ENCODE measurements at places on chromosomes 6 and 20.
A peak's percentile ranks its signal among the peaks of the same experiment; 100 is the strongest.

GRCh38 chr6:101395345-101395744 is 1.8 kb downstream of the GRIK2 start:
- DNase-seq = no peak

DNA sequence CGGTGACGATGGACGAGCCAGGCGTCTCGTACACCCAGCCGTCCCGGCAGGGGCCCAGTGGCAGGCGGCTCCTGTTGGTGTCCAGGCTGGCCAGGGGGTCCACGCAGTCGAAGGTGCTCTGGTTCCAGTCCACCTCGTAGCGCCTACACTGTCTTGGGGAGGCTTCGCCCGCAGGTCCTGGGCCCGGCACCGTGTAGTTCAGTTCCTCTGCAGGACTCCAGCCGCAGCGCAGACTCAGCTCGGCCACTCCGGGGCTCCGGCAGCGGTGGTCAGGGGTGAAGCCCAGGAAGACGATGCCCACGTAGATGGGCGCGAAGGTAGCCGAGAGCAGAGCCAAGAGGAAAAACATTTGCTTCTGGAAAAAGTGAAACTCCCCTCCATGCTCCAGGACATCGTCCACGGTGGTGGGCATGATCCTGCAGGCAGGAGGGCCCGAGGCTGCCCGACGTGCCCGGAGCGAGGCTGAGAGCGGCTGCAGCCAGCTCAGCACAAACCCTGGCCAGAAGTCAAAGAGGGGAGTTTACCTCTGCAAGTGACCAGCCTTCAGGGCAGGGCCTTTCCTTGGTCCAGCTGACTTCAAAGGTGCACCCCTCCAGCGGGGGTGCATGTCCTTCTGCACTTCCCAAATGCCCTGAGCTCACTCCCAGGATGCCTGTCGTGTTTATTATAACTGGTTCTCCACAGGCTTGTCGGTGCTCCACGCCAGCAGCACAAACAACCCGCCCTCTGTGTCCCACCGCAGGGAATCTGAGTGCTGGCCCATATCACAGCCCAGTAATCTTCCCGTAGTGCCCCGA is at the start of gene SLC22A2:
Gene SLC22A2, minus strand, starts transcription at position 476 of the 797 bp plus-strand sequence. Its CDS starts 64 bp downstream, at position 412.
- DNase-seq = no peak

DNA sequence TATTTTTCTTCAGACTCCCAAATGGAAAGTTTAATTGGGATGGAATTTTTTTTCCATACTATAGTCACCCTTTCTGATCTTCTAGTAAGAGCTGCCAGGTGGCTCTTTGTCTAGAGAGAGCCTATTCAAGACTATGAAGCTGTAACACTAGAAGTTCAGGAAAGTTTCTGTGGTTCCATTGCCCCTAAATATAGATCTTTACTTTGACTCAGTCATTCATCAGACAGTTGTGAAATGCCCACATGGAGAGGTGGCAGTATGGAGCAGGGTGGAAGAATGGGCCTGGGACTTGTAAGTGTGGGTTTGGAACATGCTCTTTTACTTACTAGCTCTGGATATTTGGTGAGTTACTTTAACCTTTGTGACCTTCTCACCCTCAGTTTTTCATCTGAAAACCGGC is 87.8 kb downstream of the CTNNBL1 start:
- no peak for DNase-seq

DNA sequence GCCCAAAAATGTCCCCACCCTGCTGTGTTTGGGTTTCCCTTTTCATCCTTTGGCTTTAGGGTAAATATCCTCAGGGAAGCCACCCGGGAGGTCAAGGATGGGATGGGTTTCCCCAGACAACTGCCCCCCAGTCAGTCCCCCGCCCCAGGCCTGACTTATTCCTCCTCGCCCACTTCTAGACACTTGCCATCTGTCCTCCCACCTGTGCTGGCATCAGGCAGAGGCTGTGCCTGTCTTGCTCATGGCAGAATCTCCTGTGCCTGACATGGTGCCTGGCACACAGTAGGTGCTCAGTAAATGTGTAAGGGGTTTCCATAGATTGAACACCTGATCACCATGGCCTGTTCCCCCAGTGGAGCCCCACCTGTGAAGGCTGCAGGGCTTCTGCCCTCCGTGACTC is 141.8 kb downstream of the PHACTR3 start:
- no peak for DNase-seq

GRCh38 chr6:21102624-21103023 is 490.9 kb upstream of the SOX4 start:
- DNase-seq = no peak

- DNase-seq = no peak
Measured at GRCh38 chr6:24867104-24867703, 68.5 kb upstream of the ARMH2 start.

DNA sequence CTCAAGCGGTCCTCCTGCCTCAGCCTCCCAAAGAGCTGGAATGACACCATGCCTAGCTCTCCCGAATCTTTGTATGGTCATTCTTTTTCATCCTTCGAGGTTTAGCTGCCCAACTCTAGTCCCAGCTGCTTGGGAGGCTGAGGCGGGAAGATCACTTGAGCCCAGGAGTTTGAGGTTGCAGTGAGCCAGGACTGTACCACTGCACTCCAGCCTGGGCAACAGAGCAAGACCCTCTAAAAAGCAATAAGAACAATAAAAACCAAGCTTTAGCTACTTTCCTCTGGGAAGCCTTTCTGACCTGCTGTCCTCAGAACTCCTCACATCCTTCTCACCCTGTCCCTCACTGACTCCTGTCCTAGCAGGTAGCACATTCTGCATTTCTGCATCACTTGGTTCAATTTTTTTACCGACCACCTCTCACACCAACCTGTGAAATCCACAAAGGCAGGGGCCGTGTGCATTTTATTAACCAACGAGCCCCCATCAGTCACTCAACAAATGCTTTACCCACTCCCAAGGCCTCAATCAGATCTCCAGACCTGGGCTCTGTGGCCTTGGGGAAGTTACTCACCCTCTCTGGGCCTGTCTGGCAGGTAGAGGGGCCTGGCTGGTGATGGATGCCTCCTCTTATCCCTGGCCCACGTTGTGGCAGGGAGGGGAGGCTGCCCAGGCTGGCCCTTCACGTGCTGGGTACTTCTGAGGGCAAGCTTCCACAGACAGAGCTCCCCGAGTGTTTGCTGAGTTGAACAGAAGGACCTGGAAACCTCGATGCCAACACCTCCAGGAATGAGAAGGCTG is 14.7 kb upstream of the SRC start:
- no peak for DNase-seq

GRCh38 chr6:50778696-50779095 is 40.0 kb upstream of the TFAP2B start:
- DNase-seq = no peak

DNA sequence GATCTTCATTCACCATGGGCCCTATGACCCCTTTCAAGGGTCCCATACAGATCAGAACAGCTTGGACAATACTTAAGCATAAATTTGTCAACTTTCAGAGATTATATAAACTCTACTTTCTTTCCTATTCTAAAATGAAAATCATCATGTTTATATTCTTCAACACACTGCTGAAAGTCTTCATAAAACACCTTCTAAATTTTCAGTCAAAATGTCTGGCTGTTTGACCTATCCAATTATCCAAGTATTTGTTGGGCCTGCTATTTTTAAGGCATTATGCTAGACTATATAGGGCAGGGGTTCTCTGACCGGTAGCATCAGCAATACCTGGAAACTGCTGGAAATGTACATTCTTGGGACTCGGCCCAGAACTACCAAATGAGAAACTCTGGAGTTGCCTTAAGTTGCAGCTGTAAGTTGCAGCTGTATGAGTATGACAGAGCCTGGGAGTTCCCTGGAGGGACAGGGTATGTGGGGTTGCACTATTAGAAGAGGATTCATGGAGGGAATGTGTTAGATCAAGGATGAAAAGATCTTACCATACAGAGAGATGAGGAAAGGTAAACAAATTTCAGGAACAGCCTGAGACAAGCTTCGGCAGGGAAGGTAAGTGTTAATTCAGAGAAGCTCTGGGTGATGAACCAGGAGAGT is 293.0 kb downstream of the ADGB start:
- DNase-seq = no peak

DNA sequence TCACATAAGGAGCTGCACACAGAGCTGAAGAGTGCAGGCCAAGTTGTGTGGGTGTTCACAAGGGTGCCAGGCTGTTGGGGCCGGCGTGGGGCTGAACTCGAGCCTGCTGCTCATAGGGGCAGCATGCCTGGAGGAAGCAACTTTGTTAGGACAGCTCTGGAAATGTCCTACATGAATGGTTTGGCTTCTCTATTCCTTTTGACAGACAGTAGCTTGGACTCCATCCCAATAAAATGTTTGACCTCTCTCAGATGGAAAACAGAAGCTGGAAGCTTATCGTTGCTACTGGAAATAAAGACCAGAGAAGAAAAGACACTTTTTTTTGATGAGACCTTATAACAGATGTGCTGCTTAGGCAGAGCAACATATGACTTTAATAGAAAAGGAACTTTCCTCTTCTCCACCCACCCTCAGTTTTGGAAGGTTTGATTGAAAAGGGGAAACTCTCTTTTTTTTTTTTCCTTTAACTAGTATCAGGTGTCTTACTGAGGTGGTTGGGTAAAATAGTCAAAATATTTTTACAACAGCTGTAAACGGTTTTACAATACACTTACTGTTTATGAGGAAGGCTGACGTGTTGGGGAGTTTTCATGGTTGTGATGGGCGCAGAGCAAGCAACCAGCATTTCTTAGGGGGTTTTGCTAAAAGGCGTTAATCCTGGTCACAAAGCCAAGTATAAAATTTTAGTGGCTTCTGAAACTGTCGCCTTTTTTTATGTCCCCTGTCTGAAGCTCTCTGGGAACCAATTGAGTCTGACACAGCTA is 80.7 kb upstream of the EEF1E1 start:
- DNase-seq = no peak

DNA sequence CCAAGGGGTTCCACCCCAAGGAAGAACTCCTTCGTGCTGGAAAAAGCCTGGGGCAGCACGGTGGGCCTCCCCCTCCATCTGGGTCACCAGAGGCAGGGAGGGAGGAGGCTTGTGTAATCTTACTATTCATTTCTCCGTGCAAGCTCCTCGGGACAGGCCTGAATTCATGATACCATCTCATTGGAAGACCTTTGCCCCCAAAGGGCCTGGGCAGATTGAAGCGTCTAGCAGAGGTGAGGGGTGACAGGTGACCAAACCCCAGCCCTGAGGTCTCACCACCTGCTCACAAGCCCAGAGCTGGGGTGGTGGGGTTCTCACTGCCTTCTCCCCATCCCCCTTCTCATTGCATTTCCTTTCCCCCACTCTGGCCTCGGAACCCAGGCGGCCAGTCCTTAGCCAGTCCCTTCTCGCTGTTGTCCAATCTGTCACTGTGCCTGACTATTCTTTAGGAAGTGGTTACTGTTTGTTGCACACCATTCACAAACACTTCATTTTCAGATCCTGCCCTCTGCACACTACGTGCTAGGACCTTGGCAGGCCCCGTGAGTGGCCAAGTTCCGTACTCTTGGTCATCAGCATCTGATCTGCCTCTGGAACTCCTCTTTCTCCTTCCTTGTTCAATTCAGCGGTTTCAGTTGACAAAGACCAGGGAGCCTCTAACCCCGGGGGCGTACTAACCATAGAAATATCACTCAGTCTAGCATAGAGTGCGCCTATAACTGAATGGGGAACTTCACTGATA is 137.1 kb downstream of the LY86 start:
- no peak for DNase-seq

DNA sequence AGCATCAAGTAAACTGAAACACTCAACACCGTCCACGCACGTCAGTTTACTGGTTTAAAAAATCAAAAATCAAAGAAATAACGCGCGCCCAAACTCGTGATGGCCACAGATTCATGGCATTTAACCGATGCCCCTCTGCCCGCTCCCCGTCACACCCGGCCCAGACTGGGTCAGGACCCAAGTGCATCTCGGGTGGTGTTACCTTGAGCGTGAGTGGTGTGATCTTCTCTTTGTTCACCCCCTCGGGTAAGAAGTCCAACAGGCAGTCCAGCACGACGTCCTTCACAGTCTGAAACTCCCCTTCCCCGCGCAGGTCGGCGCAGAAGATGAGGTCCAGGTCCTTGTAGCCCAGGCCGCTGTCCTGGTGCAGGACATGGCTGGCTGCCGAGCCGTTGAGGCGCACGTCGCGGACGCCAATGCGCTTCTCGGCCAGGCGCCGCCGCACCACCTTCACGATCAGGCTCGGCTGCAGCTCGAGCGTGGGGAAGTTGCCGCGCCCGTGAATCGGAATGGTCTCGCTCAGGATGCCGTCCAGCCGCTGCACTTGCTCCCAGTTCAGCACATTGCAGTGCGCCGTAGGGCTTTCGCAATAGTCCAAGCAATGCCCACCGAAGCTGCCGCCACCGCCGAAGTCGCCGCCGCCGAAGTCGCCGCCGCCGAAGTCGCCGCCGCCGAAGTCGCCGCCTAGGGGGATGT is 945 bp downstream of the TENT5A start:
- no peak for DNase-seq

- no peak for DNase-seq
Measured at GRCh38 chr20:50715694-50716093, 15.7 kb upstream of the PARD6B start.

- DNase-seq = no peak
Measured at GRCh38 chr20:57940868-57941522, 231.2 kb upstream of the PMEPA1 start.

GRCh38 chr20:20452254-20452676 is 84.4 kb downstream of the INSM1 start:
- DNase-seq = peak; percentile 7

DNA sequence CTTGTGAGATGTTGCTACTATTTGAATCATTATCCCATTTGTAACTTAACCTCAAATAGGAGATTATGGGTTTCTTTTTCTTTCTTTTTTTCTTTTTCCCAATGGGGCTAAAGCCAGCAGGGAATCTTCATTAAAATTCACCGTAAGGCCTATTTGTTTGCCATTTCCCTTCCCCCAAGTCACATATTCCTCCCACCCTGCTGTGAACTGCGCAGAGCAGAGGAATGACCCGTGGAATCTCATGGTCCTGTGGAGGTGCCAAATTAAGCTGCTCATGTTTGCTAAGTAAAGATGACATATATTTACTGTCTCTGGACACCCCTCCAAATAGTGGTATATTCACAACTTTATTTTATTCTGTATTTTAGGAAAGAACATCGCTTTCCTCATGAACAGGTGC is 699.3 kb downstream of the RNF144B start:
- no peak for DNase-seq

GRCh38 chr6:46652232-46652602 is 401 bp downstream of the CYP39A1 start:
- DNase-seq = no peak

DNA sequence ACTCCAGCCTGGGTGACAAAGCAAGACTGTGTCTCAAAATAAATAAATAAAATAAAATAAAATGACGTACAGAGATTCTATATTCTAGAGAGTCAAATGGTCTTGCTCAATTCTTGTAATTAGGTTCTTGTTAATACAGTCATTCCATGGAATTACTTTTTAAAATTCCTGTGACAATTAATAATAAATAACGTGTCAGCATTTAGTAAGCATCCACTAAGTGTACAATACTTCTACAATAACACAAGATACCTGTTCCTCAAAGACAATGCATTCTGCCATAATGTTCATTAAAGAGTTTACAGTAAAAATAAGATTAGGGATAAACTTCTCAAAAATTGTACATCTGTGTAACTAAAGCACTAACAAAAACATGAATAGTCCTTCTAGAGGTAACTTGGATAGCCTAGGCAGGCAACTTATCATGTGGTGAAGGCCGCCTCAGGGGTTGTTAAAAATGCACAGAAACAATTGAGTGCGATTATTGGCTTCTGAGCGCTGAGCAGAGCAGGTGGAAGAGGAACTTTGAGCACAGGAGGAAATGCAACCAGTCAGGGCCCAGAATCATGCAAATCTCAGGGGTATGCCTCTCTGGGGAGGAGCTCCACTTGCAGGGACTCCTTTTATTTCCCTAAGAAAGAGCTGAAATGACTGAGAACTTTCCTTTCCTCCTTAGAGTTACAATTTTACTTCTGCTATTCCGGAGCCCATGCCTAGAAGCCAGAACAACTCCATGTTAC is 37.1 kb downstream of the QRSL1 start:
- DNase-seq = no peak

GRCh38 chr6:36160147-36160760 is 29.9 kb downstream of the MAPK13 start:
- DNase-seq = no peak
